ENCODE measurements at places on chromosomes 3 and 15.

DNA sequence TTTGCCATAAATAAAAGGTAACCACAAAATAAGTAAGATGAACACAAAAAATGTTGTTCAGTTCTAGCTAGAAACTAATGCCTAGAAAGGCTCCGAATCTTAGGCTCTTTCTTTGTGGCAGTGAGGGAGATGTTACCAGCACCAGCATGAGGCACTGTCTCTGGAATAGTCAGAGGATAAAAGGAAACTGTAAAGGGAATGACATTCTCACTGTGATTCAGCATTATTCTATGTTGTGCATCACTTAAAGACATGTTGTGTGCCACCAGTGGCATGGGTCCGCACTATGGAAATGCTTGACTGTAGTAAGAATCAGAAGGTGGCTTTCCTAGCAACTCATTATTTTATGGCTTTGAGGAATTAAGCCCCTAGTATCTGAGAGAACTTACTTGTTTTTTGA is 70.8 kb downstream of the SEC22A start:
- DNase-seq, result no peak

- no peak for DNase-seq
These were observed 866.9 kb downstream of the FHIT start for GRCh38 chr3:60384341-60384740.

GRCh38 chr15:78207110-78207458 is 27.3 kb downstream of the ACSBG1 start:
- DNase-seq, result no peak

DNA sequence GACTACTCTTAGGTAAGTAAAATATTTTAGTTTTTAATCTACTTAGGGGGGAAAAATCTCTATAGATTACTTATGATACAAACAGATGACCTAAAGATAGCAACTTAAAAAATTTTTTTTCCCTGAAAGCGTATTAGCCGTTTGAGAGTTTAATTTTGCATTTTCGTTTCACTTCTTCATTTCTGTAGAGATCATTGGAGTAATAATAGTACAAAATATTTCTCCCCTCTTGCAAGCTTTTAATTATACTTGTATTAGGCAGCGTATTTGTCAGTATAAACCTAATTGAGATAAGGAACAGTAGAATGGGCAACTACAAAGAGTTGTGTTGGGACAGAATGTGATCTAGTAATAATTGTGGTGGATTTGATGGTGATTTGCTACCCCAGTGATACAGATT is 10.3 kb downstream of the SKIL start:
- DNase-seq, result no peak

GRCh38 chr3:40858364-40859115 is 333.8 kb downstream of the ZNF621 start:
- DNase-seq, result no peak

DNA sequence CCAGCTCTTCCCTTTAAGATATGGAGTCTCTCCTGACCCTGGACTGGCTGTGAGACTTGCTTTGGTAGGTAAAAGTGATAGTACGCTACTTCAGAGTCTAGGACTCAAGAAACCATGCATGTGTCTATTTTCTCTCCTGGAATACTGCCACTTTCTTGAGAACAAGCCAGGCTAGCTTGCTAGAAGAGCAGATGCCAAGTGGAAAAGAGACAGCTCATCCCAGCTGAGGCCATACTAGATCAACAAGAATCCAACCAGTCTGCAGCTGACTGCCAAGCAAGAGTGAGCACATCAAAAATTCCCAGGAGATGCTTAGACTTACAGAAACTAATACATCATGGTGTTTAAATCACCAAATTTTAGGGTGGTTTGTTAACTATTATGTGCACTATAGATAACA is 208.3 kb upstream of the RBMS3 start:
- DNase-seq, result no peak

- peak; percentile 67 for DNase-seq
These were observed 1.1 kb downstream of the HDGFL3 start for GRCh38 chr15:83206526-83207008.

GRCh38 chr3:113844622-113845222 is 6.1 kb downstream of the GRAMD1C start:
- peak; percentile 41 for DNase-seq

- no peak for DNase-seq
These were observed 465.6 kb upstream of the ZNF385D start for GRCh38 chr3:22216601-22217000.

DNA sequence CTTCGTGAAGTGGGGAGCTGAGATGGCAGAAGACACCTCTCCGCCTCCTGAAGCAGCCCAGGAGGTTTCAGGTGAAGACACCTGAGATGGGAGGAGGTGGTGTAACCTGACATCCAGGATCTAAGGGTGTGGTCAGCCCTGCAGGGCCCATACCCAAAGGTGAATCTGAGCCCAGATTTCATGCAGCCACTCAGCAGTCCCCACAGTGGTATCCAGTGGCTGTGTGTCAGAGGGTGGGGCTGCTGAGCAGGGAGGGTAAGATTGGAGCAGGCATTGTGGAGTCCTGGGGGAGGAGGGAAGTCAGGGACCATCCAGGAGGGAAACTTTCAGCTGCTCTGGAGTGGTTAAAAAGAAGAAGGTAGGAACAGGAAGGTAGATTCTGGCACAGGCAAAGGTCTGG is 46.0 kb upstream of the SMAD6 start:
- DNase-seq, result no peak

GRCh38 chr15:70164910-70165715 is 67.4 kb upstream of the TLE3 start:
- DNase-seq, result no peak

- no peak for DNase-seq
These were observed 329.8 kb upstream of the RASGRP1 start for GRCh38 chr15:38894243-38894948.

- no peak for DNase-seq
These were observed 71.8 kb downstream of the IL5RA start for GRCh38 chr3:3038201-3038991.

- peak; percentile 85 for DNase-seq
These were observed 4.3 kb downstream of the DAZL start for GRCh38 chr3:16600780-16601536.

DNA sequence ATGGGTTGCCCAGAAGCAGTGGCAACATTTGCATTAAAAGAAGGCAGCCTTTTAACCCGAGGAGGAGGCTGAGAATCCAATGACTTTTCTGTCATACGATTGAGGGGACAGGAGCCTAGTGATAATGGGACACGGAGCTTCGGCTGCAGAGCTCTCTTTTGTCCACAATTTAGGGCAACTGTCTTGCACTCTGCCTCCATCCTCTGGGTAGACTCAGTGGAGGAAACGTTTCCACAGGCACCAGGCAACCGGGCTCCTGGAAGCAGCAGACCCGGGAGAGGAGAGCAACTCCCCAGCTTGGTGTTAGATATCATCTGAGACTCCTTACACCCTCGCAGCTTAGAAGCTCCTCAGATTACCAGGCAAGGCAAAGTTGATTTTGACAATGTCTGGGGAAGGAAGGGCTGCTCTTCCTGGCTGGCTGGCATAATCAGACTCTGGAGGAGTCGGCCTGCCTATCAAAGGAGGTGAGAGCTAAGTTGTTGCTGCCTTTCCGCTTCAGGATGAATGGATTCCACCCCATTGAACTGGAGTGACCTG is 43.5 kb upstream of the RNU6-1 start:
- no peak for DNase-seq

GRCh38 chr3:32288819-32289218 is 50.3 kb downstream of the CMTM8 start:
- no peak for DNase-seq

DNA sequence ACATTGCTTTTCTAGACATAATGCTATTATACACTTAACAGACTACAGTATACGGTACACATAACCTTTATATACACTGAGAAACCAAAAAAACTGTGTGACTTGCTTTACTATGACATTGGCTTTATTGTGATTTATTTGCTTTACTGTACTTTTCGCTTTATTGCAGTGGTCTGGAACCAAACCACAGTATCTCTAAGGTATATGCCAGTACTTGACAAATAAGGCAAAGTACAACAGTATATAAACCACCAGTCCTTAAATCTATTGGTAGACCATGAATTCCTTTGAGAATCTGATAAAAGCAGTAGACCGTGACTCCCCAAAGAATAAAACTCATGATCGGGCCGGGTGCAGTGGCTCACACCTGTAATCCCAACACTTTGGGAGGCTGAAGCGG is 50.3 kb downstream of the HERC1 start:
- no peak for DNase-seq

GRCh38 chr15:49190586-49190985 is 20.5 kb downstream of the GALK2 start:
- no peak for DNase-seq

- DNase-seq, result no peak
These were observed 47.0 kb downstream of the EXD1 start for GRCh38 chr15:41183581-41183980.

DNA sequence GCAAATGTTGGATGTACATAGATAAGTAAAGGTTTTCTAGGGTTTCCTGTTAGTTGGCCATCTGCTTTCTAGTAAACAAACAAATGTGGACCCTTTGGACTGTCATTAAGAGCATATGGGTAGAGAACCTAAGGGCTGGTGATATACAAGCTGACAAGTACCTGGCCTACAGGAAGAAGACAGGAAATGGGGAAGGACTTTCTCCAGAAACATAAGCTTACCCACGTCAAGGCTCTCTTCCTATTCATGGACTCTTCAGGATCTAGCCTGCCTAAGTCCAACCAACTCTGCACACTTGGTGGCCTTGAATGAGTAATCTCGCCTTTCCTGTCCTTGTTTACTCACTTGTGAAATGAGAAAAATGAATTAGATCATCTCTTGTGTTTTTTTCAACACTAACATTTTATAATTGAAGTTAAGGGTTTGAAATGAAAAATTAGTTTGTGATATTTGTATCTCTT is 22.2 kb upstream of the GOLIM4 start:
- DNase-seq, result no peak

- DNase-seq, result no peak
These were observed 201.3 kb upstream of the SLC2A2 start for GRCh38 chr3:171227828-171228227.
